Stimulated activated CD4-positive, alpha-beta T cell treated with anti-CD3 and anti-CD28 coated beads, Interleukin-12 subunit alpha, Interleukin-12 subunit beta, amount 100 ng/mL, for 24 hours (primary cell): ENCODE measurements at places on chromosomes 11 and 22.

DNA sequence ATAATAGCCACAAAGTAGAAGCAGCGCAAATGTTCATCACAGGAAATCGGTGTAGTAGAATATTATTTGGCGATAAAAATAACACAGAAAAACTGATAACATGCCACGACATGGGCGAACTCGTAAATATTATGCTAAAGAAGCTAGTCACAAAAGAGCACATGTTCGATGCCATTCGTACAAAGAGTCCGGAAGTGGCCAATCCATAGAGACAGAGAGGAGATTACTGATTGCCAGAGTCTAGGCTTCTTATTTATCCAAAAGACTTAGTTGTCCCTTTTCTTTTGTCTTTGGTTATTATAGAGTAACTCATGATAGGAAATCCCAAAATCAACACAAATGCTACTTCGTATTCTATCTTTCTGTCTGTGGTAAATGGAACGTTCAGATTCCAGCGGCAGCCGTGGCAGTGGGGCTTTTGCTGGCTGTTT lies 56.5 kb downstream of the MED15 start:
- DNase-seq, result no peak

DNA sequence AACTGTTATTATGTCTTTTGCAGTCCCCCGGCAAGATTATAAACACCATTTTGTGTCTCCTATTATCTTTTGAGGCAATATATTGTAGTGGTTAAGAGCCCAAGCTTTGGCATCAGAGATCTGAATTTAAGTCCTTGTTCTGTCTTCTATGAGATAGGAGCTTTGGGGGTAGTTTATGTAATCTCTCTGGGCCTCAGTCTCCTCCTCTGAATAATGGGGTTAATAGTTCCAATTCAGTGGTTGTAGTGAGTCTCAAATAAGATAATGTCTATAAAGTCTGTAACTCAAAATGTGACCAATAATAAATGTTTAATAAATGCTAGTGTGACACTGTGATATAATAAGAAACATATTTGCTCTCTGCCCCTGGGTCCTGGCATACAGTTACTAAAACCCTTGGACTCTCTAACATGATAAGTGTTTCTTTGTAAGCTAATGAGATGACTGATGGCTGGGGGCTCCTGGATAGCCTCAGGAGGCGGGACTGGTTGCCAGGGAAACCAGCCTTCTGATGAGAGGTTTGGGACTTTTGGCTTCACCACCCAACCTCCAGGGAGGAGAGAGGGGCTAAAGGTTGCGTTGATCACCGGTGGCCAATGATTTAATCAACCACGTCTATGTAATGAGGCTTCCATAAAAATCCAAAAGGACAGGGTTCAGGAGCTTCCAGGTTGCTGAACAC lies 183.4 kb upstream of the MTMR2 start:
- no peak for DNase-seq

DNA sequence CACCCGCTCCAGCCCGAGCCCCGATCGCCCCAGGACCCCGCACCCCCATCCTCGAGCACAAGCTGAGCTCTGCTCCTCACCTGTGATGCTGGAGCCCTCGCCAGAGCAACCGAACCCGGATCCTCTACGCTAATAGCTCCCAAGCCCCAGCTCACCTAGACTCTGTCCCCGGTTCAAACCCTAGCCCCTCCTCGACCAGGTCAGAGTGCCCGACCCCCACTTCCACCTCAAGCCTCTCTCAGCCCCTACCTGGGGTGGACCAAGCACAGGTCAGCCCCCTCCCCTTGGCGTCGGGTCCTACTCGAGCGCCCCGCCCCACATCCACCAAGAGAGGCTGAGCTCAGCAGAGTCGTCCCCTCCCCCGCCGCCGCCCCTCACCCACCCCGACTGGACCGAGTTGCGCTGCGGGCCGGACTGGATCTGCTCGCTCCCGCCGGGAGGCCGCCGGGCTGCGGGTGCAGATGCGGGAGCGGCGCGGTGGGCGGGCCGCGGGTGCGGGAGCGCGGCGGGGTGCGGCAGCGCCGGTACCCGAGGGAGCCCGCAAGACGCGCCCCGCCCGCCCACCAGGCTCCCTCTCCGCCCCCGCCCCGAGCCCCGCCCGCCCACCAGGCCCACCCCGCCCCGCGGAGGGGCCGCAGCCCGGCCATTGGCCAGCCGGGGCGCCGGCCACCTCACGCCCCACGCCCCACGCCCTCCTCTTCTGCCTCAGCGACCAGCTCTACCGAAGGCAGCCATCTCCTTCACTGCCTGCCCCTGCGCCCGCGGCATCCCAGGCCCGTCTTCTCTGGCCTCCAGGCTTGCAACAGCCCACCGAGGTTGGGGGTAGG lies 577 bp upstream of the DKK3 start:
- DNase-seq, result no peak

GRCh38 chr11:43685440-43685839 lies 4.9 kb downstream of the HSD17B12 start:
- no peak for DNase-seq
